OCI-LY7 (cell line): ENCODE measurements at places on chromosomes 7 and 10.

- no peak for DNase-seq
These were observed 129.8 kb downstream of the FRMD4A start for GRCh38 chr10:14200698-14201544.

- no peak for DNase-seq
These were observed 88.5 kb downstream of the BTRC start for GRCh38 chr10:101442456-101442800.

DNA sequence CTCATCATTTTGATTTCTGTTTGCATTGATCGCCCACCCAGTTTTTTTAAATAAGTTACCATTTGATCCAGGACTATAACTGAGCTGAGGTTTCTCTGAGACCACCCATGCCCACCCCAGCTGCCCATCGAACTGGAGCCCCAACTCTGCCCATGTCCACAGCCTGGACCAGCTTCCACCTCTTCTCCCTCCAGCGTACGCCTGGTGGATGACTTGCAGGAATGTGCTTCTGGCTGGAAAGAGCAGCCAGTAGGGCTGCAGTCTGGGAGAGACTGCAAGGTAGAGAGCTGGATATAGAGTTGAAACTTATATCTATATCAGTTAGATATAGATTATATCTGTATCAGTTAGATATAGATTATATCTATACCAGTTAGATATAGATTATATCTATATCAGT, 25.8 kb upstream of the LRRC18 start:
- DNase-seq: no peak

DNA sequence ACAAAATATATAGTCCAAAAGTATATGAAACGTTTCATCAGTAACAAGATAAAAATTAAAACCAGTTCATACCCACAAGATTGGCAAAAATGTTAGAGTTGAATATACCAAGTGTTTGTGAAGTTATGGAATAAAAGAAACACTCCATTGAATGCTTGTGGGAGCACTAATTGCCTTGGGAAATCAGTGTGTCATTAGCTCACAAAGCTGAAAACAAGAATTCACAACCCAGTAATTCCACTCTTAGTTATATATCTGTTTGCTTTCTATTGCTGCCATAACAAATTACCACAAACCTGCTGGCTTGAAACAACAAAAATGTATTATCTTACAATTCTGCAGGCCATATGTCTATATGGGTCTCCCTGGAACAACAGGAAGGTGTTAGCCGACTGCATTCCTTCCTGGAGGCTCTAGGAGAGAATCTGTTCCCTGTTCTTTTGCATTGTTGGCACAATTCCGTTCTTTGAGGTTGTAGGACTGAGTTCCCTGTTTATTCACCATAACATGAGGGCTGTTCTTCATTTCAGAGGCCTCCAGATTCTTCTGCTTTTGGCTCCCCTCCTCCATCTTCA, 45.7 kb downstream of the SEM1 start:
- no peak for DNase-seq

DNA sequence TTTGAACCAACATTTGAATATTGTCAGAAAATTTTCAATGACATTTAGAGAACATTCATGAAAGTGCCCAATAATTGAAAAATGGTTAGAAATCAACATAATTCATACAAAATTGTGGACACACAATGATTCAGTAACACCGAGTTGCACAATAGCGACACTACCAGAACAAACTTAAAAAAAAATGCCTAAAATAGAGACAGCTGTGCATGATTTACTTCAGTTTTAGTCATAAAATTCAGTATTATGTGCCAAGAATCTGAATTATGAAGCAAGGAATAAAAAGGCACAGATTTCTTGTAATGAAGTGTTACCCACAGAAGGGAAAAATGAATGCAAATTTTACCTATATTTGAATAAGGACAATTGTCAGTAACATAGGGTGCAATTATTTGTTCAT, 396.0 kb downstream of the SEMA3D start:
- DNase-seq: no peak
